ENCODE measurements at places on chromosomes 7 and 10.

- DNase-seq = no peak
Measured at GRCh38 chr10:116155191-116155590, 117.8 kb downstream of the GFRA1 start.

- DNase-seq = no peak
Measured at GRCh38 chr10:18793951-18794350, 134.7 kb downstream of the ARL5B start.

DNA sequence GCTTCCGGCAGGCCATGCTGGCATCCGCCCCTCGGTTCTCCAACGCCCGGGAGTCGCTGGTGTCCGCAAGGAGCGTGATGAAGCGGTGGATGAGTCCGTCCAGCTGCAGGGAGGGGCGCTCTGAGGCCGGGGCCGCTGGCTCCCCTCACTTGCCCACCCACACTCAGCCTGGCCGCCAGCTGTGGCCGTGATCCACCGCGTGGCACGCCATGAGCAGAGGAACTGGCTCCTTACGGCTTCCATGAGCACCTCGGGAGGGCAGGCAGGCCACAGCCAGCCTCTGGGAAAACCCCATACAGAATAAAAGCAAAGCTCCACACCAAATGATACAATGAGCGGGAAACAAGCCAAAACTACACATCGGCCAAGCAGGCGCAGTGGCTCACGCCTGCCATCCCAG lies 15.5 kb upstream of the MICALL2 start:
- DNase-seq = no peak

- DNase-seq = no peak
Measured at GRCh38 chr10:70474780-70475179, 3.8 kb upstream of the PALD1 start.

DNA sequence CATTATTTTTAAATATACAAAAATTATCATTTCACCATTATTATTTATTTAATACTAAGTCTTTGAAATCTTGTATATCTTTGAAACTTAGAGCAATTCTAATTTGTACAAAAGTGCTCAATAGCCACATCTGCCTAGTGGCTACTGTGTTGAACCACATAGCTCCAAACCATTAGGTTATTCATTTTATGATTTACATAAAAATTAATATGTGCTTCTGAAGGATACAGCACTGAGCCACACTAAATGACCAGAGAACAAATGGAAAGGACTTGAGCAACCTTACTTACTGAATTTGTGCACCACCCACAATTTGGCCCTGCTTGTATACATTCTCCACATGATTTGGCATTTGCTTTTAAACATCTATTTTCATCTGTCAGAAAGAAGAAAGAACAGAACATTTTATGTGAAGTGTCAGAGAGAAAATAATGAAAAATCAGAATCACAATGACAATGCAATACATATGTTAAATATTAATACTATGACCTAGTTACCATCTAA lies 25.8 kb downstream of the ITGB1 start:
- DNase-seq = no peak

DNA sequence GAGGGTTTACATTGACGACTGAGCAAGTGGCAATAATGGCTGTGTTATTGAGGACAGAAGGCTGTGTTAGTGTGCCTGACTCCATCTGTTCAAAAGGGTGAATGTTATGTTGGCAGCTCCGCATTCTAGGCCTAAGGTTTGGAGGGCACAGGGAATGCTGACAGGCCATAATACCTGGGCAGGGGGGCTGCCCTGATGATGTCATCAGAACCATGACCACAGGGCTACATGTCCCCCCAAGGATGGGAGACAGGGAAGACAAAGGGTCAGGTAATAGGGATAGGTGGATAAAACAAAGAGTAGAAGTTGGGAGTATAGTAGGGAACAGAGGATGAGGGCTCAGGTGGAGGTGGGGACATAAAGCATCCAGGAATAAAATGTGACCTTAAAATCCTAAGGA lies 1.8 kb upstream of the PPP3CB start:
- DNase-seq = no peak

DNA sequence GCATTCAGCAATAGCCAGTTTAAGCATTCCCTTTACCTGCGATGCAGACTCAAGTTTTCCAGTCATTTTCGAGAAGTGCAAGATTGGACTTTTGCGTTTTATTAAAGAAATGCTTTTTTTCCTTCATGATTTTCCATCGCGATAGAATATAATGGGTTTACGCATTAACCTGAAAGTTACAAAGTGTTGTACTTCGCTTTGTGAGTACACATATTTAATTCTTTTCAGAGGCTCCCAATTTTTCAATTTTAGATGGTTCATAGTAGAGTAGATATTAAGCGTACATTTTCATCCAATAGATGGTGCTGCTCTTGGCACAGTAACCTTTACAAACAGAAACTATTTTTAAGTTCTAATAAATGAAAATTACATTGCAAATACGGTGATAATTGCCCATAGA lies 1.3 kb downstream of the PTPRZ1 start:
- no peak for DNase-seq

GRCh38 chr7:30886608-30887011 lies 25.0 kb upstream of the AQP1 start:
- DNase-seq = peak; percentile 70

Data from BJ (cell line).